ENCODE measurements at places on chromosomes 1 and 21. TPM values are rescaled to one million over a fixed set of nuclear protein-coding genes. Genes with fewer than 3 reads are reported as not detected.

The FAM131C gene
- 1.4 TPM for total RNA-seq

The MROH9 gene
- total RNA-seq, result not detected

The CCDC27 gene
- total RNA-seq, result not detected

The SLC45A3 gene
- total RNA-seq, result 1.5 TPM

The BRDT gene
- not detected for total RNA-seq

The SPRR5 gene
- total RNA-seq, result not detected

The C1QA gene
- not detected for total RNA-seq

The SPRR2F gene
- total RNA-seq, result not detected

The RNPC3 gene
- total RNA-seq, result 15.9 TPM

The ERVH48-1 gene
- 0.30 TPM for total RNA-seq

The SAMSN1 gene
- 73.0 TPM for total RNA-seq

The LZIC gene
- 30.0 TPM for total RNA-seq

GRCh38 chr21:46294647-46295176, 8.6 kb downstream of the YBEY start:
- no peak for DNase-seq

- no peak for DNase-seq
Observed at GRCh38 chr1:160781186-160781766, 14.7 kb upstream of the LY9 start.

DNA sequence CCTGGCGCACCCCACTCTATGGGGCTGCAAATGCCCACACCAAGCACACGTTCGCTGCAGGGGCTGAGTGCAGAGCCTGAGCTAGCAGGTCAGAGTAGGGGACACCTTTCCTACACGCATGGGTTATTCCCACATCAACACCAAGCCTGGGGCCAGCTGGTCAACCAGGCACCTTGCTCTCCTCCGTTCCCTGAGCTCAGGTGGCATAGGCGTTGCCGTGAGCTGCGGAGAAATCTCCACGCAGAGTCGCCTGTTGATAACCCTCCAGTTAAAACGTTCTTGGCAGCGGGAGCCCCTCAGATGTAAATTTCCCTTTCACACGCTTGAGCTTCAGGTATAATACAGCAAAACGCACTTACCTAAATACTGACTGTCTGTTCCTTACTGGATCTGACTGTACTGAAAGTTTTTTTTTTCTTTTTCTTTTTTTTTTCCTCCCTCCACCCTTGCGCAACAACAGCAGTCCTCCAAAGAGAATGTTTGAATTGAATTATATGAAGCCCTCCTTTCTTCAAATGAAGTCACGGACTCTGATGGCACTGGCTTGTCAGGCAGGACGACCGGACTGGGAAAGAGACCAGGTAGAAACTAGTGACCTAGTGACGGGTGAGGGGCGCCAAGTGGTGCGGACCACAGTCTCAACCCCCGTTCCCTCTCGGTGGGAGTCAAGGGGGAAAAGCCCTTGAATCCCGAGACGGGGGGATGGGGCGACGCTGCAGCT, 2.1 kb downstream of the BRINP3 start:
- no peak for DNase-seq

DNA sequence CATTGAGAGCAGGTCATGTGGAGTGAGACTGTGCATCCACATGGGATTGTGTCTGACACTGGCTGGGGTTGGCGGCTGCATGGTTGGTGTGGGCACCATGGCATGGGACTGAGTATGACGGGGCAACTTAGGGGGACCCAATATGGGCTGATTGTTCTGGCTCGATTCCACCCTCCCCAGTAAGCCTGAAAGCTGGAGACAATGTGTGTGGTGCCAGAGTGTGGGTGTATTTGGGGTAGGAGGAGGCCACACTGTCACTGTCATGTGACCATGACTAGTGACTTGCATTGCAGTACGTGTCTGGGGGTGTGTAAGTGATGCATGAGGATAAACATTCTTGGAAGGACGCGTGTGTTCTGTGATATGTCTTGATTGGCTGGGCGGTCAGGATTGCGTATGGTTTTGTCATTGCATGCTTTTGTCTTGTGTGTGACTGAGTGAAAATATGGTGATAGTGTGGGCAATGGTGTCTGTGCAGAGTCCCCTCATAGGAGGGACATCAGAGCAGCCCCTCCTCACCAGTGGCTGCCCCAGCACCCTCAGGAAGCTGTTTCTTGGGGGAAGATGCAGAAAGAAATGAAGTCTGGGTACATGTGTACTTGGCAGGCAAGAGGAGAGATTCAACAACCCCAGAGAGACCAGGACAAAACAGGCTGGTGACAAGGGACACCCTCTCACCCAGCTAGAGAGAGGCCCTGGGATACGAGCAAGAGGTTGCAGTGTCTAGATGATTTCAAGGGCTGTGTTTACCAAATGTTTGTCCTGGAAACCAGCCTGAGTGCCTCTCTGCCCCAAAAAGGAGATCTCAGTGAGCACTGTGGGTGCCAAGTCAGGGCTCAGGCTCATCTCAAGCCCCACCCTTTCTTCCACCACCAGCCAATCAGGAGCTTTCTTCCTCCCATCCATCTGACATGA, 36.3 kb downstream of the SDC3 start:
- no peak for DNase-seq

GRCh38 chr1:233815865-233816264, 88.6 kb upstream of the SLC35F3 start:
- DNase-seq, result no peak

DNA sequence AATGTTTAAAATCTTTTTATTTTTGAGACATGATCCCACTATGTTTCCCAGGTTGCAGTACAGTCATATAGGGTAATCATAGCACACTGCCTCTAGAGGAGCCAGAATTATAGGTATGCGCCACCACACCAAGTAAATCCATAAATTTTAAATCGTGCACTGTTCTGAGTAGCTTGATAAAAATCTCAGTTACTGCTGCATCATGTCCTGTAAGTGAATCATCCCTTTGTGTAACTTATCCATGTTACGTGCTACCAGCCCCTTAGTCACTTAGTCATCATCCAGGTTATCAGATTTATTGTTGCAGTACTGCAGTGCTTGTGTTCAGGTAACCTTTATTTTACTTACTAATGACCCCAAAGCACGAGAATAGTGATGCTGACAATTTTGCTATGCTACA, 1770.9 kb downstream of the BRINP3 start:
- no peak for DNase-seq

GRCh38 chr1:230335861-230336522, 90.1 kb downstream of the PGBD5 start:
- DNase-seq, result no peak

DNA sequence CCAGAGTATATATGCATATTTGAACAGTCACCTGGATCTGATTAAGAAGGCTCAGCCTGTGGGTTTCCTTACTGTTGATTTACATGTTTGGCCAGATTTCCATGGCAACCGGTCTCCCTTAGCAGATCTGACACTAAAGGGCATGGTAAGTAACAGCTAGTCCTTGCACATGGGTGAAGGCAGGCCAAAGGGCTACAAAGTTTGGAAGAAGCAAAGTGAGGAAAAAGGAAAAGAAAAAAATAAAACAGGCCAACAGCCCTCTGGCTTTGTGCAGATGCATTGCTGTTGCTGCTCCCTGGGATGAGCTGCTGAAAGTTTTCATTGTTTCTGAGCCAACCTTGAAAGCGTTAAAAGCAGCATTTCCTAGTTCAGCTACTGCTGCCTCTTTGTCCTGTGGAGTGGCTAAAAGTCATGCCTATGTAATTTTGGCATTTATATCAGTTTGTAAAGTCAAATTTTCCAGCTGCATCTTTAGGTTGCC, 176.5 kb upstream of the HOOK1 start:
- DNase-seq, result no peak

DNA sequence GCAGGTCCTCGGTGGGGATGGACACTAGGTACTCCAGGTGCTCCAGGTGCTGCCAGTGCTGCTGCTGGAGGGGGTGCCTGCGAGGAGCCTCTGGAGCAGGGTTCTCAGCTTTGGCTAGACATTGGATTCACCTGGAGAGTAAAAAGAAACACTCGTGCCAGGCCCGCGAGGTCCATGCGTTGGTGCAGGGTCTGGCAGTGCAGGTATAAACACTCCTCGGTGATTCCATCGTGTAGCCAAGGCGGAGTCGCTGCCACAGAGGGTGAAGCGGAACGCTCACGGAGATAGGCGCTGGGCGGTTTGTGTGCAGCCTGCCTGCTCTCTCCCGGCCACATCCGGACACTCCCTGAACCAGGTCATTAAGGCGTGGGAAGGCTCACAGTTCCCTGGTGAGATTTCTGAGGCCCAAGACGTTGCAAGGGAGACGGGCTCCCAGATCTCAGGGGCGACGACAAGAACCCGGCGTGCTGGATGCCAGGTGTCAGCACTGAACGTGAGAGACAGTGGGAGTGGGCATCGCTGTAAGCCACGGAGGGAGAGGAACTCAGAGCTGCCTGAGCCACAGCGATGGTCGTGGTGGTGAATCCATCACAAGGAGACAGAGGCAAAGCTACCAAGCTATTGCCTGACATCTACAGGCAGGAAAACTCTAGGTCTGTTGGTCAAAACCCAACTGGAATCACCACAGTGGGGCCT, 17.2 kb upstream of the SUMO3 start:
- no peak for DNase-seq

DNA sequence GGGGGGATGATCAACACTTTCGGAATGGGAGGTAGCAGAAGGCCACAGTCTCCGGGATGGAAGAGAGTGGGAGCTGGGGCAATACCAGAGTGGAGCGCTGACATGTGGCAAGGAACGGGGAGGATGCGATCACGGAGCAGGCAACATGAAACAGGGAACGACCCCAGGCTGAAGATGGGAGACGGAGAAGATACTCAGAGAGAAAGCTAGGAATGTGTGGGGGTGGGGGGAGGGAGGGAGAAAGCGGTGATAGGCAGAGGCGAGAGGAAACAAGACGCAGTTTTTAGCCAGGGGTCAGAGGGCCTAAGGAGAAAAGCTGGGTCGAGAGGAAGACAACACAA, 577 bp downstream of the RAB3GAP2 start:
- DNase-seq, result no peak

- no peak for DNase-seq
Observed at GRCh38 chr1:87155170-87155569, 173.5 kb upstream of the LMO4 start.

DNA sequence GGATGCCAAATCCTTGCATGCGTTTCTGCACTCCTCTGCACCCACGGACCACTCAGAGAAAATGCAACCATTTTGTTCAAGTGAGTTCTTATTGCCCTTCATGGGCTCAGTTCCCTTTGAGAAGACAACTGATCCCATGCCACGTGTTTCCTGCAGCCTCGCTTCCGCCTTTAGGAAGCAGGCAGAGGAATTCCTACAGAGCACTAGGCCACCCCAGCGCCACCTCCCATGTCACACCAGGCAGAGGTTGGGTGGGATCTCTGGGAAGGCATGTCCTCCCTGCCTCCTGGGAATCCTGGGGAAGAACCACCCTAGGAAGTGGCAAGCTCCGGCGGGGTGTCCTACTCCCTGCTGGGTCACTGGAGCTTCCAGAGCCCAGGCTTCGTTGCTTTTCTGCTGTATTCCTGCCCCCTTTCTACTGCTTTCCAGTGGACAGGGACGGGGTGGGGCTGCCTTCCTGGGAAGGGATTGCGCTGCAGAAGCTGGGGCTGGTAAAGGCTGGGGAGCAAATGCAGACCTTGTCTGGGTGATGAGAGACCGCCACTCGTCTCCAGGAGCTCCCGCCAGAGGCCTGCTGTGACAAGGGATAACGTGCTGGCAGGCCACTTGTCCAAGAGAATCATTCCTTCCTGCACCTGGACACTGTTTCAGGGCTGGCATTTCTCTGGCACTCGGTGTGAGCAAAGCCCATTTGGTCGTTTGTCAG, 478.2 kb upstream of the VAMP3 start:
- no peak for DNase-seq

- DNase-seq, result no peak
Observed at GRCh38 chr1:9835758-9836631, 12.2 kb upstream of the CLSTN1 start.

DNA sequence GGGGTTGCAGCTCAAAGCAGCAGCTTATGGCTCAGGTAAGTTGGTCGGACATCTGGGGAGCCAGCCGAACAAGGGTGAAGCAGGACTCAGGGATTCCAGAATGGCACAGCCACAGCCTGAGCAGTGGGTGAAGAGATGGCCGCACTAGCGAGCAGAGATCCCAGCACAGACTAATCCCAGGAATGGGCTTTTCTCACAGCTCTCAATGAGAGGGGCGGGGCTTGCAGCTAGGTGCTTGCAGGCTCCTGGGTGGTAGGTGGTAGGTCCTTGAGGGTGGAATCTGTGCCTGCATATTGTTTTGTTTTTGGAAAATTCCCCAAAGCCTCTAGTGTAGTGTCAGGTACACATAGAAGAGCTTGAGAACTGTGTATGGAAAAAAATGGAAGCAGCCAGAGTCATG, 9.0 kb downstream of the KIAA0040 start:
- no peak for DNase-seq

GRCh38 chr1:151192047-151192446, 2.0 kb upstream of the VPS72 start:
- no peak for DNase-seq

DNA sequence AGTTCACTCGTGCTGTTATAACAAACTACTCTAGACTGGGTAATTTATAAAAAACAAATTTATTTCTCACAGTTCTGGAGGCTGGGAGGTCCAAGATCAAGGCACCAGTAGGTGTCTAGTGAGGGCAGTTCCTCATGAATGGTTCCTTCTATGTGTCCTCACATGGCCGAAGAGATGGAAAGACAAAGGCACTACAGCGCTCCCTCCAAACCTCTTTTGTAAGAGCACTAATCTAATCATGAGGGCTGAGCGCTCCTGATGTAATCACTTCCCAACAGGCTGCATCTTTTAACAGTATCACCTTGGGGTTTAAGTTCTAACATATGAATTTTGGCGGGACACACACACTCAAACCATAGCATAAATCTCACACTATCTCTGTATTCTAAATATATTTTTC, 54.0 kb upstream of the KANK4 start:
- DNase-seq, result no peak

GRCh38 chr1:38958967-38959366, 17.3 kb upstream of the RHBDL2 start:
- no peak for DNase-seq

DNA sequence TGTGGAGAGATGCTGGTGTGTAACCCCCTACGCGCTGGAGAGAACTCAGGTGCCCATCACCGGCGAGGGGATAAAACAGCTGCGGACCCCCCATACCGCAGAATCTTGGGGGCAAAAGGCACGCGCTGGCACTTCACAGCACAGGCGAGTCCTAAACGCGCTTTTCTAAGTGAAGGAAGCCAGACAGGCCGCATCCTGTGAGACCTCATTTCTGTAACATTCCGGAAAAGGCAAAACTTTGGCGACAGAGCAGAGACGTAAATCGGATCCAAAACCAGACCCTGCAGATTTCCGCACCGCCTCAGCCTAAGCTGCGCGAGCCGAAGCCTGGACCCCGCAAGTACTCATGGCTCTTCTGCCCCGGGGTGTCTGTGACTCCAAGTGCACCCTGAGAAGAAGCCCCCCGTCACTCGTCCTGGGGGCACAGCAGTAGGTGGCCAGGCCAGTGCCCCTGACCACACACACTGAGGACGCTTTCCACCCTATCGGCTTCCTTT, 60.9 kb downstream of the SLX9 start:
- no peak for DNase-seq

- DNase-seq, result peak; percentile 37
Observed at GRCh38 chr1:160550572-160551034, 27.5 kb upstream of the SLAMF6 start.

- peak; percentile 40 for DNase-seq
Observed at GRCh38 chr1:172117800-172118199, 276.5 kb downstream of the DNM3 start.
